ENCODE measurements at places on chromosomes 12 and 14.

DNA sequence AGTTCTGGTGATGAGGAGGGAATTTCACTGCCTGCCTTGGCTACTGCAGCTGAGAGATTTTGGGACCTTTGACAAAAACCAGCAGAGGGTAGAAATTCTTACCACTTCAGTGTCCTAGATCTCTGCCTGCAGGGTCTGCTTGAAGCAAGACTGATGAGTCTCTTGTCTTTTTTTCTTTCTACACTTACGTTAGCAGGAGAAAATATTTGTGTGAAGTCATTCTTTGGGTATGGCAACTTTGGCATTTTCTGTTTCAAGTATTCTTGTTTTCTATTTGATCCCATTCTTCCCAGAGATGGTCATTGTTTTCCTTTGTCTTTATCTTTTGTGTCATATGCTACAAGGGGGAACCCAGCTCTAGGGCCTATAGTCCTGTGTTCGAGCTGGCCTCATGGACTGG lies 65.6 kb upstream of the FERMT2 start:
- no peak for DNase-seq

DNA sequence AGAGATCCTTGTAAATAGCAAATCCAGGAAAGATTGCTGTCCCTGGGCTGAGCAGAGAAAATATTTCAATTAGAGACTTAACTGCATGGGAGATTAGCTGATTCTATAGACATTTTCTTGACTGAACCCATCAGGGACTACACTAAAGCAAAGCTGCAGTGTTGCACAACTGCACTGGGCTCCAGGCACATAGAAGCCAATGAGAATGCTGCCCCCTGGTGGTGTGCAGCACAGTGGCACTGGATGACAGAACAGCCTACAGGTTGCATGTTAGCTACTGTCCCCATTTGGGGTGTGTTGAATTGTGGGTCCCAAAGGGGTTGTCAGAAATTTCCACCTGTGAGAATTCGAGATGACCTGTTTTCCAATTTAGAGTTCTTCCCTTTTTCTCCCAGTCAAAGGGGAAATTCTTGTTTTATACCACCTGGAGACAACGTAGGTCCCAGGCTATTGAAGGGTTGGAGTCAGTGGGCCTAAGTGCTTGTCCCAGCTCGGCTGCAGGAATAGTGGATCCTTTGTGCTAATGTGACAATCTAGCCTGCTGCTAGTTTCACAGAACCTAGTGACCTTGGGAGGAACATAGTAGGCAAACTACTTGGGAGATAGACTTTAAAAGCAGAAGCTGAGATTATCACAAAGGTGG lies 114.7 kb downstream of the SLC8A3 start:
- peak; percentile 29 for DNase-seq

DNA sequence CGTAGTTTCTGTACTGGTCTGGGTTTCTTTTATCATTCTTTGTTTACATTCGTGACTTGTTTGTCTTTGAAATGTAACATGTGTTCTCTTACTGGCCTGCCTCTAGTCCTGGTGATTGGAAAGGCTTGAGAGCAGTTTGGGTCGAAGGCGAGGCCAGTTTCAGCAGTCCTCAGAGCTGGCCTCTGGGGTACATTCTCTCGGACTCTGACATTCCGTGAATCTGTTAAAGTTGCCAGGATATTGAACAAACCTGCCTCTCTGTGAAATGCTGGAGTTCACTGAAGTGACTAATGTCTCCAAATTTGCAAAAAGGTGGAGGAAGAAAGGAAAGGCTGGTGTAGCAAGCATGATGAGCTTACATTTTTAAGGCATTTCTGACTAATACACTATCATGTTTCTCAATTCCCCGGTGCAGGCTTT lies 1.5 kb downstream of the PLEKHA5 start:
- DNase-seq: no peak

GRCh38 chr12:102548543-102548942 lies 68.2 kb upstream of the IGF1 start:
- DNase-seq: no peak

GRCh38 chr12:125004621-125005020 lies 11.2 kb downstream of the BRI3BP start:
- DNase-seq: no peak

- DNase-seq: no peak
Observed at GRCh38 chr12:117182866-117183265, 7.4 kb downstream of the FBXO21 start.

GRCh38 chr14:69153873-69154270 lies 953 bp upstream of the DCAF5 start:
- no peak for DNase-seq

DNA sequence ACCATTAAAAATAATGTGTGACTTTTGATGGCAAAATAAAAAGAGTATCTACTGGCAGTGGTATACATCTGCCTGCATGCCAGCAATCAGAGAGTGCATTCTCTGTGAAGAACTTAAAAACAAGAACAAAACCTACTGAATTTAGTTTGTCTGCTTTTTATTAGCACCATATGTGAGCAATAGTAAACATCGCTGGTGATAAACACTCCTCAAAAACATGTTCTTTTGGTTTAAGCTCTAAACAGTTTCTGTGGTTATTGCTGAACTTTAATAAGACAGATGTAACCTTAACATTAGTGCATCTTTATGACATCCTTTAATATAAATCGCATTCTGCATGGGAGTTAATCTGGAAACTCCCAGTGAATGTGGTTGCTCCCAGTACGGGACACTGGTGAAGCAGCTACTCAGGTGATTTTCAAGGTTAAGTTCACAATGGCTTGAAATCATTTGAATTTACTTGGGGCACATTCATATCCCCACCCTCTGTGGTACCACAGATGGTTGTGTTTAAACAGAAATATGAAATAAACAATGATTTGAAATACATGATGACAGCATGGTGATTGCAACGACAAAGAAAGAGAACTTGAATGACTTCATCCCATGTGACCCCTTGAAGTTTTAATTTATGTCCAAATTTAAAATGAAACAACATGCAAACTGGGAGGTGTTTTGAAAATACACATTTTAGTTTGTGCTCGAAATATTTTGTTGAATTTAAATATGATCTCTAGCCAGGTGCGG lies 285.9 kb downstream of the FOXN3 start:
- no peak for DNase-seq

DNA sequence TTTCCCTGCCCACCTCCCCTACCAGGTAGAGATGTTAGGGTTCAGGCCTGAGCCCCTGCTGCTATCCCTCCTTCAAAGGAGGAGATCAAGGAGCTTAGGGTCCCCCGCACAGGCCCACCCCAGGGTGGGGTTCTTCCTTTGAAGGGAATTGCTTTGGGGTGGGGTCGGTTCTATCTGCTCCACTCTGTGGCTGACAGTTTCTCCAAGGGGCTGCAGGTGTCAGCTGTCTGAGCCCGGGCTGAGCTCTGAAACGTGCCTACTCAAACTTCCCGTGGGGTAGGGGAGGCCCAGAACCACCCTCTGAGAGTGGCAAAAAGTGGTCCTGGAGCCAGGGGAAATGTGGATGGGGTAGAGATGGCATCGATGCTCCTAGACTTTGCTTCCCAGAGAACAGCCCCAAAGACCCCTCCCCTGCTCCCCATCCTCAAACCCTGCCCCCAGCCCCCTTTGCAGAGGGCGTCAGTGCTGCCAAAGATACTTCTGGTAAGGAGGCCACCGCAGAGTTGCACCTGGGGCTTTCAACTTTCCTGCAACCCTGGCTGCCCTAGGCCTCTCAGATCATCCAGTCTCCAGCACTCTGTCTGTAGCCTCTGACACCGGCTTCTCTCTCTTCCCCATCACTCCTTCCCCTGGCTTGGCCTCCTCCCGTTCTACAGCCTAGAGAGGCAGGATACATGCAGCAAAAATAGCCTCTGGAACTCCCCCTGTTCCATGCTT lies 6.3 kb upstream of the CD4 start:
- no peak for DNase-seq

DNA sequence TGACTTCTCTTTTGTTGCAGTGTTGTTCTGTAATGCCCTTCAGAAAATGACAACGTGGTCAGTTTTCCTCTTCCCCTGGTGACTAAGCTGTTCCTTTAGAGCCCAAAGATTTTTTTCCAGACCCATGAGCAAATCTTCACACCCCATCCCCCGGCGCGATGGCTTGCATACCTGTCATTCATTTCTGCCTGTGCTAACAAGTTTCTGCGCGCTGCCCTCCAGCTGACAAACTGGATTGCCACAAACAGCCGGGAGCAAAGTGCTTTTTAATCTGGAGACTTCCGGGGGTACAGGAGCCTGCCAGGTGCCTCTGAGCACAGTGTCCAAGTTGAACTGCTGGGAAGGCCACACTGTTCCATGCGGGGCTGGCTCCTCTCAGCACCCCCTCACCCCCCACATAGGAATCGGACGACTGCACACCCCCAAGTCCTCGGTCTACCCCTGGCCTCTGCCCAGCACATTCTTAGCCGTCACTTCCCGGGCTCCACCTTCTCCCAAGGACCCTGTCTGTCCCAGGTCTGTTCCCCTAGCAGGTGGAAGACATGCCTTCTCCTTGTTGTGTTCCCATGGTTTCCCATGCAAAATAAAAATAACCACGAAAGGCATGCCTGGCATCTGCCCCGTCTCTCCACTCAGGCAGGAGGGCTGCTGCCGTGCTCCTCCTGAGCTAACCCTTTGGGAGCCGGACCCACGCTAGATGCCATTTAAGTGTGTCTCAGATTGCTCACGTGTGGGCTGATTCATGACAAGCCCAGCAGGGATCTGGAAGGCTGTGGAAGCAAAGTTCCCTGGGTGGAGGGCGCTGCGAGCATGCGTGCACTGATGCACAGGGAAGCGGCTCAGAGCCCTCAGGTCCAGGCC lies 14.1 kb downstream of the RILPL1 start:
- no peak for DNase-seq

DNA sequence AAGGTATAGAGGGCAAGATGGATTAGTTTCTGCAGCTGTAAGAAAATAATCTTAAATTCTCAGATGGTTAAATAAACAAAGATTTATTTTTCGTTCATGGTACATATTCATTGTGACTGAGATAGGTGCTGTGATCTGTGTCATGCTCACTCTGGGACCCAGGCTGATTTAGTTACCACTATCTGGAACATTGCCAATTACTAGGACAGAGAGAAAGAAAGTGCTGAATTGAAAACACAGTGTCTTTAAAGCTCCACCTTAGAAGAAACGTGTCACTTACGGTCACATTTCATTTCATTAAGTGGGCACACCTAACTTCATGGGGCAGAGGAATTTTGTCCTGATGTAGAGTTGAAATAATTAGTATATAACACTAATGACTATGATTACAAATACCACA lies 430.0 kb downstream of the CCDC91 start:
- no peak for DNase-seq

DNA sequence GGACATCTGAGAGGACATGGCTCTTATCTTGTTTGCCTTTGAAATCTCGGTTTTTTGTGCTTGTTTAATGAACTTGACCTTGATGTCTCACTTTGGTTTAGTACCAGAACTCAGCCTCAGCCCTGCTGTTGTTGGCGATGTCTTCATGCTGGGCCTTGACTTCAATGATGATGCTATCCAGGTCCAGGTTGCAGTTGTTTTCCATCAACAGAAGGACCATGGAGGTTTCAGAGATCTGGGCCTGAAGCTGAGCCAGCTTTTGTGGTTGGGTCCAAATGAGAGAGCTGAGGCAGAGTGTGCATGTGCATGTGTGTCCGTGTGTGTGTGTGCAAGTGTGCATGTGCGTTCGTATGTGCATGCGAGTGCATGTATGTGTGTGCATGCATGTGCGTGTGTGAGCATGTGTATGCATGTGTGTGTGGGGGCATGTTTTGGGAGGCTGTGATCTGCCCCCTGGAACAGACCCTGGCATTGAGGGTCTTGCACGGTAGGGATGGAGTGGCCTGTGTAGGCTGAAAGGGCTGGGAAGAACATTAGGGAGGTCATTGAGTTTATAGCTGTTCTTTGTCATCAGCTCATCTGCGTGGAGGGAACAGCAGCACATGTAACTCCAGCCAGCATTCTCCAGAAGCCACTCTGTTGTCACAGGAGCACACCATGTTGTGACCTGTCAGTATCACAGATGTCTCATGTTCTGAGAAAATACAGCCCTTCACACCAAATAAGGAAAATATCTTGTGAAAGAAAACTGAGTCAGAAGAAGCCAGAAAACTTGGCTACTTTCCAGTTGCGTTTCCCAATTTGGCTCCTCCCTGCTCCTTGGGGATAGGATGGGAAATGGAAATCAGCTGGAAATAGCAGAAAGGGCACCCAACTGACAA lies 10.0 kb upstream of the KRT82 start:
- no peak for DNase-seq

GRCh38 chr14:103623883-103624482 lies 5.0 kb upstream of the KLC1 start:
- no peak for DNase-seq
